ENCODE measurements at places on chromosomes 4 and X.

- no peak for DNase-seq
These were observed 267.0 kb downstream of the FRMPD4 start for GRCh38 chrX:12405306-12405705.

DNA sequence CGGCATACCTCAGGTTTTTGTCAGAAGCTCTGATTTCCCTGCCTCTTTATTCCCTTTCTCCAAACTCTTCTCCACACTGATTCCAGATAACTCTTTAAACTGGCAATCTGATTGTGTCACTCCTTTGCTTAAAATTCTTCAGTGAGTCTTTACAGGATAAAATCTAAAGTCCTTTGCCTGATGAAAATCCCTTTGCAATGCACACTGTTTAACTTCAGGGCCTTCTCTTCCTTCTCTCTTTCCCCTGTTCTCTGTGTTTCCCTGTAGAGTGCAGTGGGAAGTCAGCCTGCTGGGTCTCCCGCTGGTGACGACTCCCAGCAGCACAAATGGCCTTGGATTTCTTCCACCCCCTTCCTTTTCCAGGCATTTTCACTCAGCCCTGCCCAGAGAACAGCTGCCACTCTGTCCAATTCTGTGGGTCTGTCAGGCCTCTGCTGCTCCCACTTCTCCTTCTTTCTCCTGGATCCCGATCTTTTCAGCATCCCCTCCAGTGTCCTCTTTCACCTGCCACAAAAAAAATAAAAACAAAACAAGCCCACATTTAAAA lies 189.9 kb upstream of the NWD2 start:
- DNase-seq, result no peak

DNA sequence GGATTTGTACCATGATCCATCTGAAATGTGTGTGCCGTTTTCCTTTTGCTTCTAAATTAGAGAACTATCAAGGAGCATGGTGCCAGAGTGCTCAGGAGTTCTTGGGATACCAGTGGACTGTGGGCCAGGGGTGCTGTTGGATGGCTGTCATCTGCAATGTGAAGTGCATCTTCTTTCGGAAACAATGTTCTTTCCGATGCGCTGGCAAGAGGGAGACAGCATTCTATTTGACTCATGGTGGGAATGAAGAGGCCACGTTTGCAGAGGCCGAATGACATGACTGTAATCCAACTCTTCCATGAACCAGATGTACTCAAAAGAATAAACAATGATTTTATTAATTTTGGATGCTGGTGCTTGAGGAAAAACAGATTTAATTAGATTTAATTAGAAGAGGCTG lies 45.5 kb downstream of the SORCS2 start:
- DNase-seq, result no peak

- DNase-seq, result no peak
These were observed 122.9 kb downstream of the C4orf33 start for GRCh38 chr4:129218897-129219296.

DNA sequence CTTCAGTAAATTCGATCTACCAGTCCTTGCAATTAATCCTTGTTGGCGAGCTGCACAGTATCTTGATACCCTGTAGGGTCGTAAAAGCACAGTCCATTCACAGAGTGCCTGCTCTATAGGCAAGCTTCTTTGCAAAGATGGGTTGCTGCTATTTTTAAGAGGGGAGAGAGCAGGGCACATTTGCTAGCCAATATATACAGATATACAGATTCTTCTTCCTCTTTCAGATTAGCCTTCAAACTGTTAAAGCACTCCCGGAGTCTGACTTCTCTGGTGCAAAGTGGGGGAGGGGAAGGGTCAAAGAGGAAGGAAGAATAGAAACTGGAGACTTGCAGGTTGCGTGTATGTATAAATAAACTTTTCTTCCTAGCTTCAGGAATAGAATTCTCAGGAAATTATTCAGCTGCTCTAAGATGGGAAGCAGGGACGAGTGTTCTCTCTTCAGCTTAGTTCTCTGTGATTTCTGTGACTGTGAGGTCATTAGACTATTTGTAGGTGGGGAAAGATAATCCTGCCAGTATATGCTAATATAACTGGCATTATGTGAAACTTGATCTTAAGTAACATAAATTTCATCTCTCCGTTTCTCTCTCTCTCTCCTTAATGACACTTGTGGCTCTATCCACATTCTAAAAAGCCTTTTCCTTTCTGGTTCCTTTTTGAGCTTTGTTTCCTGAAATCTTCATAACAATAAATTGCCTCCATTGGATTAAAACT lies at the start of gene CYSLTR1:
TSS of gene CYSLTR1 (minus strand) at position 242 of the 717 bp plus-strand sequence. CDS start 53,865 bp downstream, outside the sequence.
- no peak for DNase-seq

GRCh38 chrX:32276153-32276552 lies 935.2 kb downstream of the DMD start:
- no peak for DNase-seq

DNA sequence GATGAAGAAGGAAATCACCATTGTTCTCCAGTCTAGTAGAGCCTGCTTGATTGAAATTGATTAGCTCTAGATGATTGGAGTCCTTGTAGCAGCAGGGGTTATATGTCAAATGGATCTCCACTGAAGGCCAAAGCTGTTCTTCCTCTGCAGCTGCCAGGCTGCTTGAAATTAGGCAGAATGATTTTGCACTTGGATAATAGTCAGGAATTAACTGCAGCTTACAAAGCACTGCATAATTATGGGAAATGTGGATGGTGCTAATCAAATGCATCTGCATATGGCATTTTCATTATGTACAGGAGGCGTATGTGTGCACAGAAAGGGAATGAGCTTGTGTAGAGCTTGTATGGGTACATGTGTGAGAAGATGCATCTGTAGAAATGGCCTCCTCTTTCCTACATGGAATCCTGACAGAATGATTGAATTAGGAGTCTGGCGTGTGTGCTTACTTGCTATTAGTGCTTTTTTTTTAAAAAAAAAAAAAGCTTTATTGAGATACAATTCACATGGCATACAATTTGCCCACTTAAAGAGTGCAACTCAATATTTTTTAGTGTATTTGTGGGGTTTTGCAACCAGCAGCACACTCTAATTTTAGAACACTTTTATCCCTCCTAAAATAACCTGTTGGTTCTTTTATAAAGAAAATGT lies 65.9 kb downstream of the TMEM131L start:
- DNase-seq, result no peak

- no peak for DNase-seq
These were observed 79.9 kb downstream of the CHST7 start for GRCh38 chrX:46653482-46653881.

GRCh38 chr4:77931452-77932135 lies 69.0 kb downstream of the MRPL1 start:
- DNase-seq, result no peak

GRCh38 chr4:41389356-41389755 lies 132.6 kb downstream of the UCHL1 start:
- no peak for DNase-seq

DNA sequence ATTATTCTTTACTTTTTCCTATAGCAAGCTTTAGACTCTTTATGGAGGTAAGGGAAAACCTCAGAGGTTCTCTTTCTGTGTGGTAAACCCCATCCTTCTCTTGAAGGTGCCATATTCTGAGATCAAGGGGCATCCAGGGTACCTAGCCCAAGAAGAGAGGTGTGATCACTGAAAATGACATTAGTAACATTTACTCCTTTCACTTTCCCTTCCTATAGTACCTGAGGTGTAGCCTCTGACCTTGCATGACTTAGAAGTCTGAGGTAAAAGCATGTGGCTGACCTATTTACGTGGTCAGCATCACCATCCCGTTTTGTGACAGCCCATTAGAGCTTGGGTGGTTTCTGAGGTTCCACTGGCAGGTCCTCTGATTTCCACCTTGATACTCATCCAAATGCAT lies 25.7 kb downstream of the SGMS2 start:
- DNase-seq, result peak; percentile 29
